ENCODE measurements at places on chromosomes 2 and 18.

GRCh38 chr2:85183479-85183878 is 50.3 kb downstream of the TCF7L1 start:
- DNase-seq, result no peak

GRCh38 chr2:120228503-120228902 is 5.3 kb upstream of the TMEM185B start:
- no peak for DNase-seq

DNA sequence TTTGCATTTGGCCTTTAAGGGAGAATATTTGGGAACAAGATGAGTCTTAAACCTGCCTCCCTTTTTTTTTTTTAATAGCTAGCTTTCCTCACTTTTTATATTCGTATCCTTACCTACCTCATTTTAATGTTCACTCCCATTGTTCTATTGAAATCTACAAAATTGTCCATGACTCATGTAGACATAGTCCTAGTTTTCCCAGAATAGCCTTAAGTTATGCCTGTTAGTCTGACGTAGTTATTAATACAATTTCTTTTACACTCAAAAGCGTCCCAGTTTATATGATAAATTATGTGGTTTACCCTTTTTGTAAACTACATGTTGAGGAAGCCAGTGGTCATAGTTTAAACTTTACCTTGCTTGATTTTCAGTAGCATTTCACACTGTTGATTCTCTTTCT is 73.4 kb downstream of the UBR3 start:
- no peak for DNase-seq

- DNase-seq, result no peak
Measured at GRCh38 chr2:173979751-173980351, 14.7 kb upstream of the SP3 start.

DNA sequence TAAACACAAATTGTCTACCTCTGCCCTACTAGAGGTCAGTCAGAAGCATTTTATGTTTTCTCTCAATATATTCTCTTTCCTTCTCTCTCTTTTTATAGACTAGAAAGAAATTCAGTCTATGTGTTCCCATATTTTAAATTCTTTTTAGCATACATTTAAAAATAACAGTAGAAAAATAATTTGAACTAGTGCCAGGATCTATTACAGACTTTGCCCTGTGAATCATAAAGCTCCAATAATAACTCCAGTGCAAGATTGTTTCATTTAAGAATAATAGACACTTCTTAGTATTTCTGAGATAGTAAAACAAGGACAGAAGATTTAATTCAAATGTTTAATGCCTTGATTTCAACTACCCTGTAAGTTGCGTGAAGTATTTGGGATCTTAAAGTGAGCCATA is 60.1 kb downstream of the ITGB6 start:
- no peak for DNase-seq

DNA sequence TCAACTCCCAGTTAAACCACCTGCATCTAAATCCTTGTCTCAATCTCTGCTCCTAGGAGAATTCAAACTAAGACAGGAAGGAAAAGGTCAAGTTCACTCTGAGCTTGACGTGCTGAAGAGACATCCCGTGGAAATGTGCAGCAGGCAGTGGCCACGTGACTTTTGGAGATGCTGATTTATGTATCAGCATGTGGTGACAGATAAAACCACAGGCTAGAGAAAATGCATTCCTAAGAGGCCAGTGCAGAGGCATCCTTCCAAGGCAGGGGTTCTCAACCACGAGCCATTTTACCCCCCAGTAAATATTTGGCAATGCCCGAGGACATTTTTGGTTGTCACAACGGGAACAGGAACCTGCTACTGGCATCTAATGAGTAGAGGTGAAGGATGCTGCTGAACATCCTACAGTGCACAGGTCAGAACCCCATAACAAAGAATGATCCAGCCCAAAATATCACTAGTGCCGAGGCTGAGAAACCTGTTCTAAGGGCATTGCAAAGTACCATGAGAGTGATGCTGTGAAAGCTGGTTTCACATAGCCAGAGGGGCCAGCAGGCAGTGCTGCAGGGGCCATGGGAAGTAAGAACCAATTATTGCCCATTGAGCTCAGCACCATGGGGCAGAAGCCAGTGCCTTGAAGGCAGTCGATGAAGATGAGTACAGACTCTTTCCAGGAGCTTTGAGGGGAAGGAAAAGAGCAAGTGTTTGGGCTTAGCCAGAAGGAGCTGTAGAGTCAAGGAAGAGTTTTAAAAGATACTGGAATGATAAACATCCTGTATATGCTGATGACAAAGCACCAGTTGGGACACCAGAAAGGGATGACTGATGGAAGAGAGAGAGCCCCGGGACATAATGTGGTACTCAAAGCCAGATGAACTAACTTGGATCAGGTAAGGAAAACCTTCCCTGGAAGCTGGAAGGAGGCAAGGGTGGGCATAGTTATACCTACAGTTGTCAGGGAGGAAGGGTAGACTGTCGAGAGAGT is 174.6 kb downstream of the HAUS1 start:
- DNase-seq, result no peak

- DNase-seq, result no peak
Measured at GRCh38 chr2:233352141-233352842, 2.0 kb upstream of the DGKD start.

GRCh38 chr18:424668-425067 is 75.8 kb downstream of the COLEC12 start:
- DNase-seq, result no peak

- no peak for DNase-seq
Measured at GRCh38 chr18:67545681-67546080, 29.2 kb upstream of the DSEL start.

GRCh38 chr18:3236470-3236869 is 11.1 kb upstream of the MYL12A start:
- no peak for DNase-seq

GRCh38 chr2:2942906-2943305 is 434.7 kb downstream of the EIPR1 start:
- no peak for DNase-seq

DNA sequence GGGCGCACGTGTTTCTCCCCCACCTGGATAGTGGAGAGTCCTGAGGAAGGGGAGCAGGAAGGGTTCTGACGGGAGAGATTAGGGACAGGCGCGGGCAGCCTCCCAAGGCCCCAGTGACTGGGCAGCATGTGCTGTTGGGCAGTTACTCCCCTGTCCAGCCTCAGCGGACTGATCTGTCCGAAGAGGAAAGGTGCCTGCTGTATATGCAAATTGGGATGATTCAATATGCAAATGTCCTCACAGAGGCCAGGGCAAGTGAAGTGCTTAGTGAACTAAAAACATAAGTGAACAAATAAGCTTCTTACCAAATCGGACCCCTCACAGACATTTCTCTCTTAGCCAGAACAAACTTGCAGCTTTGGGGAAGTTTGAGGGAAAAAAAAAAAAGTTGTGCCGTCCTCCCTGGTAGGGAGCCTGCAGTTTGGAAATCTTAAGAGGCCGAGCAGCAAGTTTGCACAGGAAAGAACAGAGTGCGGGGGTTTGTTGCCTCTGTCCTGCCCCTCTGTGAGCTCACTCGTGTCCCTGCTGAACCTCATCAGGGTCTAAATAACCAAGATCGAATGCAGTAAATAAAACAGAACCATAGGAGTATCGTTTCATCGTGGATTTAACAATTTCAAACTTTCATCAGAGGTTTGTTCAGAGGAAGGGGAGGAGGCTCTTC is 141.4 kb downstream of the KCTD1 start:
- no peak for DNase-seq

GRCh38 chr18:934518-935133 is 30.0 kb downstream of the ADCYAP1 start:
- no peak for DNase-seq

DNA sequence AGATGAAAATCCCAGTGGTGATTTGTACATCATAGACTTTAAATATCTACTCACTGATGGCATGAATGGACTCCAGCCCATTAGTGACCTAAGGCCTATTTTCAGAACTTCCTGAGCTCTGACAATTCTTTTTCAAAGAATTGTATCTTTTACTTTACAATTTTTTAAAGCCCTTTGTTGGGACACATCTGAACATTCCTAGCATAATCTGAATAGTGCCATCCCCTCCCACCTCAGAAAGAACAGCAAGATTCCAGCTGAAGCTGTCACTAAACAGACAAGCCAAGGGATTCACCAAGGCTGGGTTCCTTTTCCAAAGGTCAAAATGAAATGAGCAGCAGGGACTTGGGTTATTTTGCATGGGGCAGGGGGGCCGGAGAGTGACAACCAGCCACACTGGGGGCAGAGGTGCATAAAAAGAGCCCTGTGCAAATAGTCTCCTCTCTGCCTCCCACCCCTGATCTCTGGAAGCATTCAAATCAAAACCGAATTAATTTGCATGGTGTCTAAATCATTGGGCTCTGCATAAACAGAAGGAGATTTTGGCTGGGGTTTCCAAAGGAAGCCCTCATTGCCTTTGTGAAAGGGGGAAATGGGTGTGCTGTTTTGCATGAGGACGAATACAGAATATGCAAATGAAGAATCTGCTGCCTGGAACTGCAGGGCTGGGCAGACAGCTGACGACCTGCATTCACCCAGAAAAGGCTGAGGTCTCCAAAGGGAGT is 17.2 kb downstream of the EPHA4 start:
- DNase-seq, result no peak

DNA sequence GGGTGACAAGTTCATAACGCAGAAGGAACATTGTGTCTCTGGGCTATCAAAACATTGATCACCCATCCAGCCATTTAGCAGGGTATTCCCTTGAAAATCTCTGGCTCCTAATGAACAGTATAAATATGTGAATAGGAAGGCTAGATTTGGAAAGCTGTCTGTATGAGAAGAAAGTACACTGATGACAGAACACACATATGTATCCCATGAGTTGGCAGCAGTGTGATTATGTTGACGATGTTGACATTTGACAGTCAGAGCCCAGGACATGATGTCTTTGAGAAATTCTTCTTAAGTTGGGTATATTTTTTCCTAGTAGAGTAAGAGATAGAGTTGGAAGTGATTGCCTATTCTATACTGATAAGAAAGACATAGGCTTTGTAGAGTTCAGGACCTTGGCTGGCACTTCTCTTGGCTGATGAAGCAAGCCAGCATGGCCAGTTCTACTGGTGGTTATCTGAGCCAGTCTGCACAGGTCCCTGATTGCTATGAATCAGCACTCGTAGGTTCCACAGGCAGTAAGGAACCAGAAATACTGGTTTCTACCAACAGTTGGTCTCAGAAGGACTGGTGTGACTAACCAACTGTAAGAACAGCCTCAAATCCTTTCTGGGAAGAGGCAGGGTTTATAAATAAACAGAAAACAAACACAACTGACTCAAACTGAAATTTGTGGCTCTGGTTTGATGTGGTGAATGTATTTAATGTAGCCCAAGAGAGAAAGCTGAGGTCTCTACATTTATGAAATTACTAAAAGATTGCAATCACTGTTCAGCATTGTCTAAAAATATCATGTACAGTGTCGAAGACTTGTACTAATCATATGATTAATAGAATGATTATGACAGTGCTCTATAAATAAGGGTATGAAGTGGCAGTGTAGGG is 43.9 kb upstream of the RAPH1 start:
- DNase-seq, result no peak

DNA sequence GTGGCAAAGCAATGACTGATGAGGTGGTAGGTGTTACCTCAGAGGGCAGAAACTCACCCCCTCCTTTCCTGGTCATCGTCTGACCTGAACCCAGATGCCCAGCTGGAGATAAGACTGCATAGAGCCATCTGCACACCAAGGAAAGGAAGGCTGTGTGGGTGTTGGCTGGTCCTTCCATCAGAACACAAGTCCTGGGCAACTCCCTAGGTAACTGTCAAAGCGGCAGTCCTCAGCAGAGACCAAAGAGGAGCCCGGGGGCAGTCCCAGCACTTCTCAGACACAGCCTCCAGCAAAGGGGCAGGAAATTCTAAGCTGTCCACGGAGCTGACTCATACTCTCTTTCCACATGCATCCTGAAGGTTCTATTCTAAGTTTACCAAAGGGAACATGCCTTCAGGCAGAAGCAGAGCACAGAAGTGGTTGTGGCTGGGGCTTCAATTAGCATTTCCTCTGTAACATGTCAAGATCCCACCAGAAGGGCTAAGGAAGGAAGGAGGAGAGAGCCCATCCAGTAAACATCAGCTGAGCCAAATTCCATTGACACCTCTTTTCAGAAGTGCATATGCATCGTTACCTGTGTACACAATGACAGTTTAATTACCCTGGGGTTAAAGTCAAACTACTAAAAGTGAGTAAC is 54.7 kb downstream of the SPRED2 start:
- no peak for DNase-seq

GRCh38 chr2:179429060-179429471 is 164.4 kb upstream of the SESTD1 start:
- DNase-seq, result no peak

- no peak for DNase-seq
Measured at GRCh38 chr2:223835701-223836532, 1.5 kb downstream of the AP1S3 start.

DNA sequence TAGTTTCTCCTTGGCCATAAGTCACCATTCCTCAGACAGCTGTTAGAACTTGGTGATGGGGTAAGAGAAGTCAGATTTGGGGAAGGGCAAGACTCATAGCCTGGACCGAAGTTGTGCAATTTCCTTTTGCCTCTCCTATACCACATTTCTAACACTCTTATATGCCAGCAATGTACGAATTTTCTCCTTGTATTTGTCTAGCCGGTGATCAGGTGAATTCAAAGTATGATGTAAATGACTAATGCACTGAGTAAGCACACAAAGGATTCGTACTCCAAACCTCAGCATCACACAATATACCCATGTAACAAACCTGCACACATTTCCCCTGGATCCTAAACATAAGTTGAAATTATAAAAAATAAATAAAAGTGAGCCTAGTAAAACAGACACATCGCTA is 1143.5 kb upstream of the CELF4 start:
- DNase-seq, result no peak

DNA sequence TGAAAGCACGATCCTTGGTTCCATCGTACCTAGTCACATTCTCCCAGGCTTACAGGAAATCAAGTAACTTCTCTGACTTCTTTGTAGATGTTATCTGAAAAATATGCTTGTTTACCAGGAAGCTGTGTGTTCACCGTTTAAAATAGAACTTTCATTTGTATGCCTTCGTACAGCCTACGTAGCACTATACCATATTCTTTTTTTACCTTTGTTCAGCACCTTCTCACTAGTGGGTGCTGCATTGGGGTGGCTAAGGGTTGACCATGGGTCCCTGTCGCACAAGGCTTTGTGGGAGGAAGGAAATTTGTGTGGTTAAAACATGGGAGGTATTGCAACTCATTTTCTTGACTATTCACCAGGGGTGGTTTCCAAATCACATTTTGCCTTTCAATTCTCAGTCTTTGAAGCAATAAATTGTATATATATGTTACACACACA is 16.6 kb downstream of the MALT1 start:
- peak; percentile 23 for DNase-seq

- no peak for DNase-seq
Measured at GRCh38 chr18:36640021-36640952, 188.5 kb downstream of the TPGS2 start.

DNA sequence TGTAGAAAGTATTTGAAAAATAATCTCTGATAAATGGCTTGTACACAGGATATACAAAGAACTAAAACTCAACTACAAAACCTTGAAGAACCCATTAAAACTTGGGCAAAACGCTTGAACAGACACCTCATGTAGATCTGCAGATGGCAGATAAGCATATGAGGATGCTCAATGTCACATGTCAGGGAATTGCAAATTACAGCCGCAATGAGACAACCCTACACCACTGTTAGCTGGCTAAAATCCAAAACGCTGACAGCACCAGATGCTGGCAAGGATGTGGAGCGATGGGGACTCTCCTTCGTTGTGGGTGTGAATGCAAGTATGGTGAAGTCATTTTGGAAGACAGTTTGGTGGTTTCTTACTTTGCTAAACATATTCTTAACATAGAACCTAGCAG is 53.7 kb downstream of the SNTG2 start:
- no peak for DNase-seq

GRCh38 chr18:9647496-9648323 is 33.4 kb upstream of the PPP4R1 start:
- DNase-seq, result no peak

Measured in activated T-helper 1 cell treated with anti-CD3 and anti-CD28 coated beads, Interleukin-2, amount 50 U/mL, for 16 hours (primary cell).